ENCODE measurements at places on chromosomes 5 and 9.

DNA sequence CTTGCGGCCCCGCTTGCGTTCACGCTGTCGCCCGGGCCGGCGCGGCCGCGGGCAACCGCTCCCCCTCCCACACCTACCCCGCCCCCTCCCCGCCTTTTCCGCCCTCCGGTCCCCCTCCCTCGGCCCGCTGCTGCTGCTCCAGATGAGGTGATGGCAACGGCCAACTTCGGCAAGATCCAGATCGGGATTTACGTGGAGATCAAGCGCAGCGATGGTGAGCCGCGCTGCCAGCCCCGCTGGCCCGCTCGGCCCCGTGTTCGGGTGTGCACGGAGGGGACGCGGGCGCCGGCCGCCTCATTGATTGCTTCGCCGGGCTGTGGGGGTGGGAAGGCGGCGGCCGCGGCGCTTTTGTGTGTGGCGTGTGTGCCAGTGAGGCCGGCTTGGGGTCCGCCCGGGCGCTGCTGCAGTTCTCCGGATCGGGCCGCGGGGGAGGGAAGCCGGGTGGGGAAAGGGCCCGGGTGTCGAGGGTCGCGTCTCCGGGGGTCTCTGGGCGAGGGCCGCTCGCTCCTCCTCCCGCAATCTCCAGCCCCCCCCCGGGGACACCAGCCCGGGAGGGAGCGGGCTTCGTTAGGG lies 403 bp downstream of the KIF2A start:
- DNase-seq = no peak

DNA sequence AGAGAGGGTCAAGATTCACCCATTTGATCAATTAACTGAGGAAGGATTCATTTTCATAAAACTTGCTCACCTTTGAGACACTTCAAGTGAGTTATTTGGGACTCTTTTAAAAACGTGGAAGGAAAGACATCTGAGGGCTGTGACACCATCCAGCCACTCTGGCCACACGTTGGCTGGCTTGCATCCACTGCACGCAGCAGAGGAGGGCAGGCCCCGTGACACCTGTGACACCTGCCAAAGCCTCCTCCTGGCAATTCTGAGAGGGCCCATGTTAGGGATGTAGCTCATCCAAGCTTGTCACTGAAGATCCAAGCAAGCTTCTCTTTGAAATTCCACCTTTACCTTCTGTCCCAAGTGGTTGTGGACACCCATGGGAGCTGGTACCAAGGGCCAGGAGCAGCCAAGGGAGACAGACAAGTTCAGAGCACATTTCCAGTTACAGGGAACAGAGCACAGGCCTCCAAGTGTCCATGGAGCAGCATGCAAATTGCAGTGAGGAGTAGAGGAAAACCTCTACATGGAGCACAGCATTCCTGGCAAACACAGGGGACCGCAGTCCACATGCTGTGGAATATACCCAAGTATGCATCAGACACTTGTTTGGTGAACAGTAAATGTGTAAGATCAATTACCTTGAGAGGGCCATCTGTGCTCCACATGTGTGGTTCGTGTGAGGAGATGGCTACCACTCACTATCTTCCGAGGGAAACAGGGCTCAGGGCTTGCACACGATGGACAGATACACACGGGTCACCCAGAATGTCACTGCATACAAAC lies 4.8 kb downstream of the PRSS3 start:
- no peak for DNase-seq

DNA sequence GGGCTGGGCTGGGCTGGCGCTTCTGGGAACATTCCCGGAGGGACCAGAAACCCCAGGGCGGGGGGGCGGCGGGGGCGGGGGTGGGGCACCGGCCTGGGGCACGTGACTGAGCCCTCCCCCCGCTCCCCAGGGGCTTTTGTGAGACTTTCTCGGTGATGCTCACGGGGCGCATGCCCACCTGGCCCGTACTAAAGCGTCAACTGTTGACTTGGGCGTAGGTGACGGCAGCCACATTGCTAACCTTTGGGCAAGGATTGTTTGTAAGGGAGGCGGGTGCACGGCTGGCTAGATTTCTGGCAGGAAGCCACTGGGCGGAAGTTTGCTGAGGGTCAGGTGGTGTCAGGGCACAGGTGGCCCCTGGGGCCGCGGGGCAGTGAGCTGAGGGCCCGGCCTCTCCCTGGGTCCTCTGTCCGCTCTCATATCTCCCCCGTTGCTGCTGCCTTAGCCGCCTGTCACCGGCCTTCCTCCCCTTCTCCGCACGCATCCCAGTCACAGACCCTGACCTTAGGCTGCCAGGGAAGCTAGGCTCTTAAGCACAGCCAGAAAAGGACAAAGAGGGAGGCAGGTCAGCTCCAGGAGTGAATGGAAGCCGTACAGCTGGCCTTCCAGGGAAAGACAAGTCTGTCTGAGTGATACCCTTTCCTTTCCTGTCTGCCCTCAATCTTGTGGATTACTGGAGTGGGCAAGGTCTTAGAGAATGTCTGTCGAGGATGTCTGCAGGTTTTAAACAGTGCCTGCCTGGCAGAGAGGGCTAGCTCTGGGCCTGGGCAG lies 812 bp downstream of the CACFD1 start:
- DNase-seq = no peak

- DNase-seq = no peak
These were observed 34.0 kb downstream of the NDST1 start for GRCh38 chr5:150541895-150542294.

DNA sequence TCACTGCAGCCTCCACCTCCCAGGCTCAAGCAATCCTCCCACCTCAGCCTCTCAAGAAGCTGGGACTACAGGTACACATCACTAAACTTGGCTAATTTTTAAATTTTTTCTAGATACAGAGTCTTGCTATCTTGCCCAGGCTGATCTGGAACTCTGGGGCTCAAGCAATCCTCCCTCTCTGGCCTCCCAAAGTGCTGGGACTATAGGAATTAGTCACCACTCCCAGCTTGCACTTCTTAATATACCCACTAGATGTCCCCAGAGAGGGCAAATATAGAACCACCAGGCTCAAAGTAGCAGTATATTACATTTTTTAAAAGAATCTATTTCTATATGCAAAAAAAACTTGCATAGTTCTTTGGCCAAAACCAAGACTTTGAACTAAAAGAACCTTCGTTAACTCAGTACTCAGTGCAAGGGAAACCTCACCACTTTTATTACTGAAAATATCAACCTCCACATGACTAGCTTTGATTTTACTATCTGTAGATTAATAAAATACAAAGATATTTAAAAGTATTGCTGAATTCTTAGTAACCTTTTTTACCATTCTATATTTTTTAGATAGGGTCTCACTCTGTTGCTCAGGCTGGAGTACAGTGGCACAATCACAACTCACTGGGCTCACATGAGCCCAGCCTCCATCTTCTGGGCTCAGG lies 25.8 kb upstream of the HSD17B3 start:
- peak; percentile 5 for DNase-seq

DNA sequence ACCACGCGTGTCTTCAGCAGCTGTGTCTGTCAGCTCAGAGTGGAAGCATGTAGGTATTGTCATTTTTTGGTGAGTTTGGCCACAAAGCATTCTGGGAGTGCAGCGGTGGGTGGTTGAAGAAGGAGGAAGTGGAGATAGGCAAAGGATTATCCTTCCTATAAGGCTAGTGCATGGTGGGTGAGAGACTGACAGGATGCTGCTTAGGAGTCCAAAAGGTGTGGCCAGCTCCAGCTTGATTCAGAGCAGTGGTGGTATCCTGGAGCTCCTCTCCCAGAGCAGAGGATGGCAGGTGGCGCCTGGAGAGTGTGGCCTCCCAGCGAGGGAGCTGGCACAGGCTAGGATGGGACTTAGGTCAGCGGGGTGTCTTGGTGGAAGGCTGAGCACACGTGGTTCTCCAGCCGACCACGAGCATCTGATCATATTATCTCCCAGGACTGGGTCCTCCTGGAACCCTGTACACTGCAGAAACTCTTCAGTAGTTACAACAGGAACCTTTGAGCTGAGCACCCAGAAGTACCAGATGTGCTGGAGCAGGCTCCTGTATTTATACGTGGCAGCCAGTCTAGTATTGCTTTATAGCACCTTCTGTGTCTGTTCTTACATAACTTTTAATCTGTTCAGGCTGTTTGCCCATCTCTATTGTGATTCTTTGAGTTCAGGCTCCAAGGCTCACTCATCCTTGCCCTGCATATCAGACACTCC lies 29.6 kb downstream of the MAML1 start:
- DNase-seq = no peak

GRCh38 chr9:32573821-32574220 lies 862 bp upstream of the NDUFB6 start:
- no peak for DNase-seq

DNA sequence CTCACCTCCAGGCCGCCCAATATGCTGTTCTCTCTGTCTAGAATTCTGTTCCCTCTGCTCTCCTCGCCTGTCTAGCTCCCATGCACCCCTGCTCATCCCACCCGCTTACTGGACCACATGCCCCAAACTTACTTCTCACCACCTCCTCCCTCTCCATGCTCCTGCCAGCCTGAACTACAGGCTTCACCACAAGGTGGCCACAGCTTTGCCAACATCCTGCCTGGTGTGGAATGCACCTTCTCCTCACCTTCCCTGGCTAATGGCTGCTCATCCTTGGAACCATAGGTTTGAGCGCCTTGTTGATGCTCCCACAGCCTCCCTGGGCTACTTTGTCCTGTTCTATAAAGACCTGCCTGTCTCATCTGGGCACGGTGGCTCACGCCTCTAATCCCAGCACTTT lies 9.6 kb downstream of the LAMC3 start:
- no peak for DNase-seq

- DNase-seq = no peak
These were observed 150.7 kb upstream of the RASGRF2 start for GRCh38 chr5:80809451-80809850.

GRCh38 chr5:141245250-141245717 lies at the start of gene PCDHB15:
Gene PCDHB15 (plus strand): TSS chr5:141245395. CDS start chr5:141245579, 184 bp downstream.
- no peak for DNase-seq

- DNase-seq = no peak
These were observed 15.5 kb downstream of the PRKACG start for GRCh38 chr9:68998385-68998784.

DNA sequence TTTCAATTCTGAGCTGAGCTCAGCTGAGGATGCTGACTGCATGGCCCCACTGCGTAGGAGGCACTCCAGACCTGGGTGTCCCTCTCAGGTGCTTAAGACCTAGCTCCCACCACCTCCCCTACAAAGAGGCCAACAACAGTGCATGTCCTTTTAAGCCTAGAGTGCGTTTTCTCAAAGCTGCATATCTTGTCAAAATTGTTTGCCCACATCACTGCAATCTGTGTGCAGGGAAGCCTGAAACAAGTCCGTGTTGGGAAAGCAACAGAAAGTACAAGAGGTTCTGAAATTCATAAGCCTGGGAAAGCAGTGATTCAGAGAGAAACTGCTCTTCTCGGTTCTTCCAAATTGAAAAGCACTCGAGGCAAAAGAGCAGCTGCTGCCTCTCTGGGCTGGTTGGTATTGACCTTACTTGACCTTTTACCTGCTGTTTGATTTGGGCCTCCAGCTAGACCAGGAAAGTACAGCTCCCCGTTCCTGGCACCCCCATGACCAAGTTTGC lies 238.4 kb downstream of the NR2F1-AS1 start:
- DNase-seq = no peak

- DNase-seq = no peak
These were observed 86.9 kb upstream of the SPATA31D4 start for GRCh38 chr9:81841333-81841732.

GRCh38 chr9:84170521-84171141 lies 169.9 kb downstream of the SLC28A3 start:
- no peak for DNase-seq

DNA sequence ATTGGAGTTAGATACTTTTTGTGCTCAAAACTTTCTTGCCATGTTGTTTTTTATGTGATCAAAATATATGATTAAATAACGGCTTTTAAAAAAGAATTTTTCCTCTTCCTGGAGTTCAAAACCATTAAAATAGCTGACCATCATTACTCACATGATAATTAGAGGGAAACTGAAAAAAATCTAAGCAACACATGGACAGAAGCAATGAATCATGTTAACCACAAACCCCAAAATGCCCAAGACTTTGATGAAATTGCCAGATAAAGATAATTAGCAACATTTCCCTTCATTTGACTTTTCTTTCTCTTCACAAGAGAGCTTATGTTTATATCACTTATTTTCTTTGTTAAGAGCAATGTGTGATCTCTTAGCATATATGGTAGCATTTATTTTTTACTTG lies 1294.2 kb downstream of the EFNA5 start:
- DNase-seq = no peak

- no peak for DNase-seq
These were observed 911.9 kb downstream of the DTWD2 start for GRCh38 chr5:118076490-118076889.

DNA sequence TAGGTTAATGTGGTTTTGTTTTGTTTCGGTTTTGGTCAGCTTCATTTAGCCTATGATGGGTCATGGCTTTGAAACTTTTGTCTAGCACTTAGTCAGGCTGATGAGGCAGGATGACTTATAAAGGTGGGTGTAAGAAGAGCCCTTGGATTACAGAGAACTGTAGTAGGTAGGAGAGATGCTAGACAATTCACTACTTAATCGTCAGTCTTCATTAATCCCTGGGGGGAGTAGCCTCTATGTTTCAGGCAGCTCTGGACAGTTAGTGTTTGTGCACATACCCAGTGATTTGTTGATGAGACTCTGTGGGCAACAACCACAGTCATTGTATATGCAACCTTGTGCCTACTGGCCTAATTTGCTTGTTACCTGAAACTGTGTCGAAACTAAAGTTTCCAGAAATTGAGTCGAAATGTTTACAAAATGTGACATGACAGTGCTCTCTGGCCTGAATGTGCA lies 113.3 kb downstream of the MTREX start:
- no peak for DNase-seq

DNA sequence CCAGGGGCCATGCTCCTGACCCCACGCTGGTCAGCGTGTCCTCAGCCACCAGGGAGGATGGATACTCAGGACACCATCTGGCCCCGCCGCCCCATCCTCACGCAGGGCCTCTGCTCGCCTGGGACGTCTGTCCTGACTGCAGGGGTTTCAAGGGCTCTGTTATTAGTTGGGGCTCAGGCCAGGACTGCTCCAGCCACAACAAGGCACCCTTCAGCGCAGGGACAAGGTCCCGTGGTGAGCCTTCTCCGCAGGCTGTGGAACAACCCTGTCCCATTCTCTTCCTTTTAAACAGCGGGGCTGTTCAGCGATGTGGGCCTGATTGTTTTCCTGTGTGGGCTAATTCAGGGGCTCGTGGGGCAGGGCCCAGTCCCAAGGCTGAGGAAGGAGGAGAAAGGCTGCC lies 61.6 kb downstream of the SEMA4D start:
- DNase-seq = no peak

DNA sequence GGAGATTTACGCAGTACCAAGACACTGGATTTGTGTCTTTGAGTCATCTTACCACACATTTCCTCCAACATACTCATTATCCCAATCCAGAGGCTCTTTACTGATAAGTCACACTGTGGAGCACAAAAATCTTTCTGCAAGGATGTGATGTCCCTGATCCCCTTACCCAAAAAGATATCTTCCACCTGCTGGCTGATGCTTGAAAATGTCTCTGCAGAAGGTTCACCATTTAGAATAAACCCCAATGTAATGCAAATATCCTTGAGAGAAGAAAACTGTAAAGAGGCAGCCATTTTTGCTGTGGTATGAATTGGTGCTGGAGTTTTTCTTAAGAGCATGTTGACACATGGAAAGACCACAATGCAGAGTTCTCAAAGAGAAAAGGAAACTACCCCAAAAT lies 65.7 kb upstream of the RORB start:
- no peak for DNase-seq
